ENCODE measurements at places on chromosomes 3 and 15.

- no peak for DNase-seq
These were observed 266.4 kb downstream of the FAM43A start for GRCh38 chr3:194951931-194952582.

- DNase-seq, result no peak
These were observed 43.6 kb upstream of the ATP2B2 start for GRCh38 chr3:10548992-10549391.

DNA sequence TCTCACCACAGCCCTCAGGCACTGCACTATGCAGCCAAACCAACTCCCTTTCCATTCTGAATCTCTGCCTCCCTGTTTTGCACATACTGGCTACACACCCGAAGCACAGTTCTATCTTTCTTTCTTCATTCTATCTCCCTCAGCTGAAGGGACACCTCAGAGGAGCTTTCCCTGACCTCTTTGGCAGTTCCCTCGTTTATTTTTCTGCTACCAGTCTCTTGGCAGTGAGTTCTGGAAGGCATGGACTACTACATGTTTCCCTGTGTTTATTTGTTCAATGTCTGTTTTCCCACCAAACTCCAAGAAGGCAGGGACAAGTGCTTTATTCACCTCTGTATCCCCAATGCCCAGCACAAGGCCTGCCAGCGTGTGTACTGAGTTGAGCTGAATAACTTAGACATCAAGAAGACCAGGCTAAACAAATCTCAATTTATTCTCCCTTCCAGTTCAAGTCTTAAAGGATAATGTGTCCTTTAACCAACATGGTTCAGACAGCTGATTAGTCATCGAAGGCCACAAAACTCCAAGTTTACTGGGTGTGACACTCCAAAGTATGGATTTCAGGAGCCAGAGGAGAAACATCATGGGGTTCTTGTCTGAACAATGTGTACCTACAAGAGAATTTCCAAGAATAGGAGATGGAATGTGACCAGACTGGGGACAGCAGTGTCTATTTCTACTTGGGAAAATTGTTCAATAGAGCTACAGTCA lies 260.1 kb upstream of the CTNNB1 start:
- DNase-seq, result peak; percentile 59

GRCh38 chr15:71601038-71601834 lies 209.1 kb upstream of the NR2E3 start:
- no peak for DNase-seq

DNA sequence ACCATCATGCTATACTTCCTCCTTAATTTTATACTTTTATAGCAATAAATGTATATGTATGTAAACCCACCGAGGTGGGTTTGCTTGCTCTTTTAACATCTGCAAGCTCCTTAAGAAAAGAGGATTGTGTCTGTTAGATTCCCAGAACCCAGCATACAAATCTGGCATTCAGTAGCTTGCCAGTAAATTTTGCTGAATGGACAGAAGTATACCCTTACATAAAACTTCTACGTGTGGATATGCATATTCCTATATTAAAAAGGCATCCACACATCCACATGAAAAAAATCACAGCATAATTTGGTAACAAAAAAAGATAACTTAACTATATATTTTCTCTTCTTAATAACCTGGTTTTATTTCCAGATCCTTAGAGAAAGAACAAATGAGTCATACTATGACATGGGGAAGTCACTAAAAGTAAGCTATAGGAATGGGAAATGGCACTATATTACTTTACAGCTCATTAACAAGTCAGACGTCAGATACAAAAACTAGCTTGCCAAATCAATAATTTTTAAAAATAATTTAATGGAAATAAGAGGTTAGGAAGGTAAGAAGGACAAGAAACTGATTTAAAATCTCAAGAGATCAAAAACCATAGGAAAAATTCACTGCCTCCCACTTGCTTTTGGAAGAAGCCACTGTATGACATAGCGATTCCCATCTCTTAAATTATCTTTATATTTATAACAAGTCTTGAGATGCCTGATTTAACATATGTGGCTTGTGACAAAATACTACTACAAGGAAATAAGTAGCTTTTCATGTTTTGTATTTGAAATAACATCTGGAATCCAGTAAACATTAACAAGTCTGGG lies 68.7 kb downstream of the SUMF1 start:
- DNase-seq, result no peak
